ENCODE measurements at places on chromosomes 6 and 20.

DNA sequence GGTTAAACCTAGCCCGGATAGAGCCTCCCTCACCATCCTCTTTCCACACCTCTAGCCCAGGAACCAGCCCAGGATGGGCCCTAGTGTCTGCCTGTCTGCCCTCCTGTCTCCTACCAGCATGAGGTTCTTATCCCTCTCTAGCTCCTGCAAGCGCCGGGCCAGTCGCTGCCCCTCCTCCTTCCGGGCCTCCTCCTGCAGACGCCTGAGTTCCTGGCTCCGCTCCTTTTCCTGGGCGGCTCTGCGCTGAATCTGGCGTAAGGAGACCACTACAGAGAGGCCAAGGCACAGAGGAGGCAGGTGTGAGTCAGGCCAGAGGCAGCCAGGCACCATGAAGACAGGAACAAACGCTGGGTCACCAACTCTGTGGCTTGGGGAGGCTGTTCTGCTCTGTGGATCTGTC, 4.3 kb upstream of the PSORS1C2 start:
- no peak for DNase-seq

DNA sequence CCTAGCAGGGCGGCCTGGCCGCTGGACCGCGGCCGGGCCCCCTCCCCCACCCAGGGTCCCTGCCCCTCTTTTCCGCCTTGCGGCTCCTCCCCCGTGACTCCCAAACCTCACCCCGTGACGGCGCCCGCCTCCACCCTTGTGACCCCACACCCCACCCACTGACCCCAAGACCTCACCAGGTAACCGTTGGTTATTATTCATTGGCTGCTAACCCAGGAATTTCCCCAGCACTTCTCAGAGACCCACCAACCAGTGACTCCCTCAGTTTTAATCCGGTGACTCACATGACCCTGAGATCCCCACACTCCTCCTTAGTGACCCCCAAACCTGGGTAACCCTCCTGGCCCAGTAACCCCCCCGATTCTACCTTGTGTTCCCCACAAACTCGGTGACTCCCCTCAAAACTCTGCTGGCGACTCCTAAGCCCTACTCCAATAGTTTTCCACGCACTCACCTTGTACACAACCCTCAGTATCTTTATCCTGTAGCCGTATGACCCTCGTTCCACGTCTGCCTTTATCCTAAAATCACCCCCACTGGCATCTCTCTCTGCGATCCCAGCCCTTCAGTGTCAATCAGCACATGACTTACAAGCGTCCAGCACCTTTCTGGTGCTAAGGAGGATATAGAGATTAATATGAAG, 534 bp downstream of the ZNF76 start:
- peak; percentile 31 for DNase-seq

- DNase-seq, result no peak
These were observed 22.0 kb downstream of the RALY start for GRCh38 chr20:34015401-34016335.

DNA sequence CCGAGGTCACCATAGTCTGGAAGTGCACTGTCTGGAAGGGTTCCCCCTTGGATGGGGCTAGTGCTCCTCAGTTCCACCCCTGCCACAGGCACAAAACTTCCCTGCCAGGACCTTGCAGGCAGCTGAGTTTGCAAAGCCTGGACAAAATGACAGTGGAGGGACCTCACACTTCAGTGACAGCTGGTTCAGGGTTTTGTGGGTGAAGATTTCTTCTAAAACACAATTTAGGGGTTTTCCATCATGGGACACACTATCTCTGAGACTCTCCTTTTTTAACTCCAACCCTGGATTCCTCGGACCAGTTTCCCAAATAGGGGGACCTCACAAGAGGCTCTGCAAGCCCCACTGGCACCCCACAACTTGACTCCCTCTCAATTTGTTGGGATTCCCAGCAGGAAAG, 33.6 kb upstream of the PREX1 start:
- no peak for DNase-seq

Measured in Kasumi-1 (cell line).